ENCODE measurements at places on chromosomes 16 and 17.

GRCh38 chr16:28623172-28623711 is 13.4 kb upstream of the SULT1A1 start:
- no peak for DNase-seq

DNA sequence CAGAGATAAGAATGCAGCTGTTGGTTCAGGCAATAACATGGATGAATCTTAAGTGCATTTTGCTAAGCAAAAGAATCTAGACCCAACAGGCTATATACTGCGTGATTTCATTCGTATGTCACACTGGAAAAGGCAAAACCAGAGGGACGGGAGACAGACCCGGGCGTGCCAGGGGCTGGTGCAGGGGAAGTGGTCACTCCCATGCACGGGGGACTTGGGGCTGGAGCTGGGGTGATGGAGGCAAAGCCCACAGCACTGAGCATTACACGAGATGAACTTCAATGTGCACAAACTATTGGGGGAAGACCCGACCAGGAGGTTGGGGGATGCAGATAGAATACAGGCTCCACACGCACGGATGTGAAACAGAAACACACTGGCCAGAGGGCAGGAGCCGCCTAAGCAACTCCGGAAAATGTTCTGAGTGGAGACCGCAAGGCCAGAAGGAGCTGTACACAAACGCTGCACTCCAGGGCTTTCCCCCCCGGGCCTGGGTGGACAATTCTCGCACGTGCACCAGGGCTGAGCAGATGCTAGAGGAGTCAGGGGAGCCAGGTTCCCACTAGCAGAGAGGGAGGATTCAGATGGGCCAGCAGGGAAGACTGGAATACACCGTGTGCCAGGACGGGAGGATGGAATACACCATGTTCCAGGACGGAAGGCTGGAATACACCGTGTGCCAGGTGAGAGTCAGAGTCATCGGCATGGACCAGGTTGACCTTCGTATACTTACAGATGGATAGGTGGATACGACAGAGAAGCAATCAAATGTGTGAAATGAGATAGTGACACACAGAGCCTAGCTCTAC is 11.3 kb downstream of the LMF1 start:
- DNase-seq, result no peak

GRCh38 chr17:17570140-17570797 is 21.2 kb downstream of the PEMT start:
- peak; percentile 22 for DNase-seq

DNA sequence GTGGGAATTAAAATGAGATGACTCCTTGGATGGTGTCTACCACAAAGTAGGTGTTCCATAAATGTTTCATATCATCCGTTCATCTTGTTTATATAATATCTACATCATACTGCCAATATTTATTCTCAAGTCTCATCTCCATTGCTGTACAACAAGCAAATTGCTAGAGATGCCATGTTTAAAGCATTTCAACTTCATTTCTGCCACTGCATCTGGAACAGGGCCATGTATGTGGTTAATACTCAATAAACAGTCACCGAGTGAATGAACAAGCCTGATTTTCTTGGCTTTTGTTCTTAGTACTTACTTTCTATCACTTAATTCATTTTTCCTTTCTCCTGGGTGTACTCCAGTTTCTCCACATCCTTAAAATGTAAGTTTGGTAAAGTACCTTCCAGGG is 107.6 kb downstream of the KCNJ2 start:
- DNase-seq, result no peak

DNA sequence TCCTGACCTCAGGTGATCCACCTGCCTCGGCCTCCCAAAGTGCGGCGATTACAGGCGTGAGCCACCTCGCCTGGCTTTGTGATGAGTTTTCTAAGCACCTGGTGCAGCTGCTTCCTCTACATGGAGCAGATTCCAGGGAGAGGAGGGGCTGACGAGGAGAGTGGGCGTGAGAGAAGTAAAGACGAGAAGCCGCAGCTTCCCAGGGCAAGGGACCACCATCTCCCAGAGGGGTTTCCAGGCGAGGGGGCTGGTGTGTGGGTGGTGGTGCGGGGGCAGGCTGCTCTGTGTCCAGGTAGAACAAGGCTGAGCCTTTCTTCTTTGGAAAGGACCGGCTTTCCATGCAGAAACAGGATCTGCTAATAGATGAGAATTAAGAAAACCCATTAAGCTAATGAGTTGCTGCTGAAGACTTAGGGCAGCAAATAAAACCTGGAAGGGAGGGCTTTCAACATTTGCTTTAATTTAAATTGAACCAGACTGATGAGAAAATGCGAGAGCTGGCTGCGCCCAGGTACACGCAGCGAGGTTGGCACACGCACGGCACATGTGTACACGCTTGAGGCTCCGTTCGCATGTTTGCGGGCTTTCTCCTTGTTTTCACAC is 236.7 kb downstream of the RBFOX3 start:
- DNase-seq, result no peak

DNA sequence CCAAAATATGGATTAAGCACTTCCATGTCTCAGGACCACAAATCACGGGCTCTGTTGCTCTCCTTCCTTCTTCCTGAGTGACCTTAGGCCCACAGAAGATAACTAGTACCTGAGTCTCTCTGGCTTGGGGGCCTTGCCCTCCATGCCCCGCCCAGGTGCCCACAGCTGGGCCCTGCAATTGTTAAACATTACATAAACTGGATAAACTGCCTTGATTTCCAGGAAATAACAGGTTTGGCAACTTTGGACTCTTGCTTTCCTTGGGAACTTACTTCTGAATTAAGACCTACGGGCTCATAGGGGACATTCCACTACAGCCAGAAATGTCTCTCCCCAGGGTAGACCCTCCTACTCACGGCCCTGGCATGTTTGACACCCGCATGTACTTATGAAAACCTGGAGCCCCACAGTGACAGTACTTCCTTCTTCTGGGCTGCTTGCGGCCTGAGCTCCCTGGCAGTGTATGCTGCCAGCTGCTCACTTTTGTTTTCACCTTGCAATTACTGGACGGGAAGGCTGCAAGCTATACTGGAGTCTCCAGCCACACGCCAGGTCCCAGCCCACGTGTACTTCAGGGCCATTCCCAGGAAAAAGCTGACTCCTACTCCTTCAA is 2.3 kb upstream of the UBALD2 start:
- DNase-seq, result no peak

GRCh38 chr17:70327723-70328122 is 158.4 kb downstream of the KCNJ2 start:
- DNase-seq, result no peak

- DNase-seq, result peak; percentile 73
These were observed 141.8 kb downstream of the CMIP start for GRCh38 chr16:81586417-81586816.

GRCh38 chr16:64864232-64864809 is 257.5 kb downstream of the CDH11 start:
- peak; percentile 79 for DNase-seq

GRCh38 chr17:73506470-73507435 is 137.5 kb downstream of the SDK2 start:
- DNase-seq, result no peak

DNA sequence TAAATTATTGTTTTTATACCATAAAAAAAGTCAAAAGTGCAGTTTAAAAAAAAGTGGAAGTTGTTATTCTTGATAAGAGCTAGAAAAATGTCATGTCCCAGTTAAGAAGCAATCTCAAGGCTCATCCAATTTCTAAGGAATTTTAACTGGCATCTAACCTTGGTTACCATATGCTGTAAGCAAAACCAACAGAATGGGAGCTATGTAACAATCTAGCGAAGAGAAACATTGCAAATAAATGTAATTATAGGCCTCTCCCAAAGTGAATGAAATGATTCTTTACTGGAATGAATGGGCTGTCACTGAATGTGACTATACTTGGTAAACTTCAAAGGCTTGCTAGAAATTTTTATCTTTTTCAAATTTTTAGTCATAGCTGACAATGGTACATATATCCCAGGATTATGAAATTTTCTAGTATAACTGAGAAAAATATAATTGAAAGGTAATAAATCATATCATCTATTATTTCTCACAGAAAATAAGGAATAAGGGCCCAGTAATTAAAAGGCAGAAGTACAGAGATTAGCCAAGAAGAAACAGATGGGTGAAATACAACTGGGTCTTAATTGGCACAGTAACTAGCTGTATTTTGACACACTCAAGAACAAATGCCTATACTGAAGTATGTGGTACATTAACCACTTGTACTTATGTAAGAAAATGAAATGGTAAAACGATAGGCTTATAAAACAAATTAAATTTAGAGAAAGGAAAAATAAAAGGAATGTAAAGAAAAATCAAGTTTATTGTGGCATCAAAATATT is 61.5 kb downstream of the NETO2 start:
- DNase-seq, result no peak

DNA sequence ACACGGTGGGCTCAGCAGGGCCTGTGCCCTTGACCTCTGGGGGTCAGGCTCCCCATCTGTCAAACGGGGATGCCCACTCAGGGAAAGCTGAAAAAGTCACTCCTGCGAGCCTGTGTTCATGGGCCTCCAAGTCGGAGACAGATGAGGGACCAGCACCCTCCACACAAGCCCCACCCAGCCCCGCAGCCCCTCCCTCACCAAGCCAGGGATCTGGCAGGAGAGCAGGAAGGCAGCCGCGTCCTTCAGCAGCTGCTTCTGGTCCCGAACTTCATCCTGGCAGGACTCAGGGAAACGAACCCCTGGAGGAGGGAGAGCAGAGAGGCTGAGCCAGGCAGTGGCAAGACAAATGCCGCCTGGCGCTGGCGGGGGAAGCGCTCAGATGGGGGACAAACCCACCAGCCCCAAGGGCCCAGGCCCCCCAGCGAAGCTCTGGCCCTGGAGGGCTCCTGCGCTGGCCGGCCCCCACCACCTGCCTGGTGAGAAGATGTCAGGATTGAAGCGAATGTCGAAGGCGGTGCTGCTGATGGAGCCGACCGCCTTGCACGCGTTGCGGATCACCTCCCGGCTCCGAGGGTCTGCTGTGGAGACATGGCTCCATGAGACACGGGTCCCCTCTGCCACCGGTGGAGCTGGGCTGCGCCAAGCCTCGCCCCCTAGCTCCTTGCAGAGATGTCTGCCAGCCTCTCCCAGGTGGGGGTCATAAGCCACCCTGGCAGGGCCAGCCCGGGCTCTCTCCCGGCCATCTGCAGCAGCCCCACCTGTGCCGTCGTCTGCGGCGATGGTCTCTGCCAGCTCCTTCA is 15.4 kb downstream of the CLUH start:
- DNase-seq, result no peak

- no peak for DNase-seq
These were observed 45.0 kb downstream of the LDHD start for GRCh38 chr16:75071621-75072020.

DNA sequence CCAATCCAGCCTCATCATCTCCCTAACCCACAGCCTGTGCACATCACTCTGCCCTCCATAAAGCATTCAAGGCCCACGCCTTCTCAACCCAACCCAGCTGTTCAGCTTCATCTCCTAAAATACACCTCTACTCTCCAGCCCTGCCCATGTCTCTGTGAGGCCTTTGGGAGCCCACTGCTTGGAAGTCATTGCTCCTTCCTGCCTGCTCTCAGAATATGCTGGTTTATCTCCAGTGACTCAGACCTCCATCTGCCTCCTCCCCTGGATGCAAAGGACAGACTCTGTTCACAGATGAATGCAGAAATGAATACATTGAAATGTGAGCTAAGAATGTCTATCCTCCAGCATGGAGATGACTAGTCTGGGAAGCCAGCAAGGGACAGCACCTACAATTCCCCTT is 19.0 kb downstream of the KCNG4 start:
- DNase-seq, result peak; percentile 32

GRCh38 chr17:75849279-75849646 is 5.1 kb upstream of the UNC13D start:
- DNase-seq, result no peak

- DNase-seq, result peak; percentile 54
These were observed 26.4 kb downstream of the USP10 start for GRCh38 chr16:84726079-84726668.

DNA sequence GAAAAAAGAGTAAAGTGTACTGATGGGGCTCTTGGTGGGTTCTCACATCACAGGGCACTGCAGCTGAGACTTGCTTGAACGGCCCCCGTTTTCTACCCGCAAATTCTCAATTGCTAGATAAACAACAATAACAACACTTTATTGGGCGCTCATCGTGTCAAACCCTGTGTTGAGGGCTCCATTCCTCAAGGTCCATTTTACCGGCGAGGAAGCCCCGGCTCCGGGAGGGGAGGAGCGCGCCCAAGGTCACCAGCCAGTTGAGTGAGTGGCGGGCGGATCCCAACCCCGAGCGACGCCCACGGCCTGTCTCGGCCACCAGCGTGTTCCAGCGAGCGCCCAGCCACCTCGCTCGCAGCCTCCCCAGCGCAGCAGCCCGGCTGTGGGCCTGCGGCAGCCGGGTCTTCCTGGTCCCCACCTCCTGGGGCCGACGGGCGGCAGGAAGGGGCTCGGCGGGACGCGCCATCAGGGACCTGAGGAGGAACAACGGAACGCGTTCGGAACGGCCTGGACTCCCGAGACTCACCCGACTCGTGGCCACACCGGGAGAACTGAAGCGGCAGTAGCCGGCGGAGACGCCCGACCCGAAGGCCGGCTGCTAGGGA is 373 bp downstream of the CMC2 start:
- DNase-seq, result peak; percentile 37

DNA sequence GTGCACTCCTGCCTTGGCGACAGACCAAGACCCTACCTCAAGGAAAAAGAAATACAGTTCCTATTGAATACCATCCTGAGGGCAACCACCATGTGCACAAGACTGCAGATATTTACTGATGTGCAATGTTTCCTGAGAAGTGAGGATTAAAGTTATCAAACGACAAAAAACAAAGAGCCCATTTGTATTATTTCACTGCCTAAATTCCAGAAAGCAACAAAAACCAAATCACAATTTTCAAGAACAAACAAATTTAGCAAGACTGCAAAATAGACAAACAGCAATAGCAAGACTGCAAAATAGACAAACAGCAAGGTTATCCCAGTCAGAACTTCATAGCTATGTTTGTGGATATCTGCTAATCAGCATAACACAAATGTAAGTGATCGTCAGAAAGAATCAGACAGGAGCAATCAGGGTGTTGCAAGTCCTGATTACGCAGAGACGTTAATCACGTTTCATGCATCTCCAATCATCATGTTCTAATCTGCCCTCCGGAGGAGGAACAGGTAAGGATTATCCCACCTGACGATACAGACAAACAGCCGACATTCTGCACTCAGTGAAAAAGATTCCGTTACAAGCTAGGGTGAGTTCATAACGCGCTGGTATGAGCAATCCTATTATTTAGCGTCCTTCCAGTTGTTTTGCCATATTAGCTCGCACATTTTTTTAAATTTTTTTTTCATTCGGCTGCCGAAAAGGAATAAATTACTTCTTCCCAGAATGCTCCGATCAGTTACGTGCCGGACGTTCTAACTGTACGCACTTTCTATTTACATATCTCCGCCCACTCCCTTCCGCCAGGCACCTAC is 2.9 kb downstream of the TMEM107 start:
- DNase-seq, result peak; percentile 98

DNA sequence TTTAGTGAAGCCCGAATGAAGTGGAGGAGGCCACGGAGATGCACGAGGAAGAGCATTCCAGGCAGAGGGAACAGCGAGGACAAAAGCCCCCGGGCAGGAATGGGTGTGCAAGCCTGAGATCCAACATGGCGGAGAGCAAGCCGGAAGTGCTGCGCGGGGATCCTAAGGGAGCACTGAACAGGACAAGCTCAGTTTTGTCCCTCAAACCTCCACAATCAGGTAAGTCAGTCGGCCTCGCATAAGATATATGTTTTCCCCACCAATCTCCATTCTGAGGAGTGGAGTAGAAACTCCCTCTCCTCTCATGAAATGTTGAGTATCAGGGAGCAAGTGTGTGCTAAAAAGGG is 32.9 kb upstream of the USP22 start:
- DNase-seq, result no peak

All from RCC 7860 (cell line).